ENCODE measurements at places on chromosomes 12 and 14.

GRCh38 chr12:69698769-69699540 lies at the start of gene BEST3:
Gene BEST3, minus strand, starts transcription at chr12:69699303. Its CDS starts 1,505 bp downstream, at chr12:69697798.
- no peak for DNase-seq

GRCh38 chr14:65880507-65880906 lies 468.0 kb downstream of the FUT8 start:
- no peak for DNase-seq

GRCh38 chr12:80040075-80040738 lies 59.1 kb upstream of the OTOGL start:
- DNase-seq = no peak

GRCh38 chr12:100026241-100026640 lies 41.5 kb upstream of the ANKS1B start:
- no peak for DNase-seq

DNA sequence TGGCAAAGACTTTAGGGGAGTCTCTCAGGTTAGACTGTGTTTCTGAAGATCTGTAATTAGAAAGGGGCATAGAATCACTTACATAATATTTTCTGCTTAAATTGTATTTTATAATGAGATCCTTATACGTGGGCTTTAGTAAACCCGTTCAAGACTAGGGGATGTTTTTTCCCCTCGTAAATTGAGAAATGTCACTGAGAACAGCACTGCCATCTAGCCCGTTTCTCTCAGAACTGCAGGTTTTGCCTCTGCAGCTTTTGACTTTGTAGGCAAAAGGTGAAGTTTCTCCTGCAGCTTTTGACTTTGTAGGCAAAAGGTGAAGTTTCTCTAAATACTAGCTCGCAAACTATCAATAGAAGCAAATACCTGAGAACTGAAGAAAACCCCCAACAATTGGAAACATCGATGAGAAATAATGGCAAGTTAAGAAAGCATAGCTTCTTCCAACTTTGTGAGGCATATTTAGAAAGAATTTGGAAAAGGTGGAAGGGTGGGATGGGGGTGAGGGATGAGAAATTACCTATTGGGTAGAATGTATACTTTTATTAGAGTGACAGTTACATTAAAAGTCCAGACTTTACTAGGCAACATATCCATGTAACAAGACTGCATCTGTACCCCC lies 9.9 kb upstream of the ASPG start:
- DNase-seq = no peak

GRCh38 chr14:33948869-33949408 lies 1.9 kb downstream of the EGLN3 start:
- no peak for DNase-seq

DNA sequence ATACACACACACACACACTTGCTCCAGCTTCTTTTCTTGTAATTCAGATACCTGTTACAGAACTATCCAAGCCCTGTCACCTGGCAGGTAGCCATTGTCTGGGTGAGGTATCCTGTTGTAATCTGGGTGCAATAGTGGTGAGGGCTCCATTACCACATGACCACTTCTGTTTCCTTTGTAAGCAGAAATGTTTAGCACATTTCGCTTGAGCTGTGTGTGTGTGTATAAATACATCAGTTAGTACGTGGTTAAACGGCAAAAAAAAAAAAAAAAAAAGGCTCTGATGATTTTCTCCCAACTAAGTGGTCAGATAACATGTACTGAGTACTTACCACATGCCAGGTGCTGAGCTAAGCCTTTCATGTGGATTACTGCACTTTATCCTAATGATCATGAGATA lies 129.3 kb upstream of the SSTR1 start:
- DNase-seq = no peak

DNA sequence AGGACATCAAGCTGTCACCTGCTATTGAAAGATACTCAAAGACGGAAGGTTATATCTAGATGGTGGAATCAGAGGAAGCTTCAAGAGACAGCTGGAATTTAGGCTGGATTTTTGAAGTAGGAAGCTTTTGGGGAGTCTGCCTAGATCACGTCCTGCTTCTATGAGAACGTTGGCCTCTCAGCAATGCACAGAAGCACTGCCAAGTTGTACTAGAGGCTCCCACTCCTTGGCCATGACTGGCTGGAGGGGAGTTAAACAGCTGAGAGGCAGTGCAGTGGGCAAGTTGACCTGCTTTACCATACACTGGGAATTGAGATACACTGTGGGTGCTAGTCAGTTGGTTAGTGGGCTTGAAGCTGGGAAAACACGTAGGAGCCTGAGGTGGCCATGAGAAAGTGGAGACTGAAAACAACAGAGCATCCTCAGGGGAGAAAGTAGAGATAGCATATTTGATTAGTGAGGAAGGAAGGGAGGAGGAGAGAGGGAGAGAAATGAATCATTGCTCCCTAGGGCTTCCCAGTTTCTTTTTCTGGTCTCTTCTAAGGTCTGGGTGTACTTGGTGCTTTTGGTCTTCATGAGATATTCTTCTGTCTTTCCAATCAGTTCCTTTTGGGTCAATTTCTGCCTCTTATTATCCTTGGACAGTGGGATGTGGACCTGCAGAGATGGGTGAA lies 110.8 kb downstream of the EMP1 start:
- DNase-seq = no peak

GRCh38 chr12:71472441-71472911 lies 32.9 kb downstream of the LGR5 start:
- DNase-seq = no peak

DNA sequence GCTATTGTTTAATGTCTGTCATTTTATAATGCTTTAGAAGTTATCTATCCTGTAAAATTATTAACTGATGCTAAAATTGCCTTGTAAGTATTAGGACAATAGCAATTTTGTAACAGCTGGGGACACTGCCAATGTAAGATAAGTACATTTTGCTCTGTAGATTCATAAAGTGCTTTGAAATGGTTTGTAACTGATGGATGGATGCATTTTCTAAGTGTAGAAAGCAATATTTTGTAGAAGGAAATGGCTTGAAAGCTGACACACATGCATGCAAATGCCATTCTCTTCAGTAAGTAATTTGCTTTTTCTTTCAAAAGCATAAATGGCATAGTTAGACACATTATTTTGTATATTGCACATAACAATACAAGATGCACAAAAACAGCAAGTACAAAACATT lies 129.8 kb downstream of the FOXG1 start:
- DNase-seq = no peak
